ENCODE measurements at places on chromosomes 5 and 9.

- DNase-seq, result no peak
These were observed 29.3 kb downstream of the PCDH1 start for GRCh38 chr5:141848744-141849414.

DNA sequence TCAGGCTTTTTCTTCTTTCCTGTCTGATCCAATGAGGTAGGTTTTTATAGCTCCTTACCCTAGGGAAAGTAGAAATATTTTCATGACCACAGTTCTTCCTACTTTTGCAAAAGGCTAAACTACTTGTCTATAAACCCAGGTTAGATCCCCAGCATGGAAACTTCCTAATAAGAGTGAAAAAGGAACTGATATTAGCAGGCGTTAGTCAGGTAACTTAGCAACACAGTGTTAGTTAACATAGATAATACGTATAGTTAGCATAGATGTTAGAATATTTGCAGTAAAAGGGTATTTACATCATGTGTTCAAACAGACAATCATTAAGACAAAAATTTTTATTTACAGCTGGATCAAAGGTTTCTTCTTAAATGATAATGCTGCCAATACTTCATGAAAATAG is 162.9 kb upstream of the DAB2 start:
- DNase-seq, result no peak

DNA sequence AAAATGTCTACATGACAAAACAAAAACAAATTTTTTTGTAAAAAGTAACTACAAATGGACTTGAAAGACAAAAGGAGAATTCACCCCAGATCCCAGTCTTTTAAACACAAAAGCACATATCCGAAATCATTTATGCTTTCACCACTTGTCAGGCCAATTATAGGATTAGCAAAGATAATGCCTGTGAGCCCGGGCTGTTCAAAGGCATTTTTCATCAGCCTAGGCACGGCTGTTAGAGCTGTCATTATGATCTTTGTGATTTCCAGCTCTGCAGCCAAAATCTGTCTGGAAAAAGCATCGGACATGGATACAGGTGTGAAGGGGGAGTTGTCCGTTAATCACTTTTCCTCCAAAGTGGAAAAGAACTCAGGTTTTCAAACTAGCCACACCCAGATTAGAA is 23.6 kb upstream of the RAB14 start:
- DNase-seq, result peak; percentile 24

DNA sequence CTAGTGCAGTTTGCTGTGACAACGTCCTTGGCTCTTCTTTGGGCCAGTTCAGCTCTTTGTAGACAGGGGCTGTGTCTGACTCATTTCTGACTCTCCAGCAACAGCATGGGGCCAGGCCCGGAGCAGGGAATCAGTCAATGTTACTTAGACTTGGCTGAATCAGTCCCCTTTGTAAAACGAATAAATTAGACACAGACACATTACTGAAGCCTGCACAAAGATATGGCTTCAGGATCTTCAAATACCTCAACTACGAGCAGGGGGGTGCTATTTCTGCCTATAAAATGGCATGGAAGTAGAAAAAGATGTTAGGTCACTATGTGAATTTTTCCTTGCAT is 204.7 kb downstream of the TTLL11 start:
- no peak for DNase-seq

Measured in NCI-H2081 (cell line).